Cardiac septum (tissue), 1 donor: ENCODE measurements at places on chromosomes 13 and 19.

GRCh38 chr13:78657699-78658629 is 991 bp downstream of the OBI1 start:
- no peak for DNase-seq

DNA sequence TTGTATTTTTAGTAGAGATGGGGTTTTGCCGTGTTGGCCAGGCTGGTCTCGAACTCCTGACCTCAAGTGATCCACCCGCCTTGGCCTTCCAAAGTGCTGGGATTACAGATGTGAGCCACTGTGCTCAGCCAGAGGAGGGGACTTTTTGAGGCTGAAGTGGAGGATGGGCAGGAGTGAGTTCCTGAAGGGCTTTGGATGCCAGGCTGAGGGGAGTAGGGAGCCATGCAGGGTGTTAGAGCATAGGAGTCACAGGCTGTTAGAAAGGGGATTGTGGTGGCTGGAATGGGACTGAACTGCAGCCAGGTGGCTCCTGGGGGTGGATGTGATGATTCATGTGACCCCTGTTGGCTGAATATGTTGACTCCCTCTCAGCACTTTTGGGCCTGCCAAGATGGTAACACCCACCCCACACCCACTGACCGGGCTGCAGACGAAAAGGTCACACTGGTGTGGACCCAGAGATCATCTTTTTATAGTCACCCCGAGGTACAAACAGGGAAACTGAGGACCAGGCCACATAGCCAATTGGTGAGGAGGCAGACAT is 11.2 kb downstream of the CYP4F22 start:
- DNase-seq, result no peak

DNA sequence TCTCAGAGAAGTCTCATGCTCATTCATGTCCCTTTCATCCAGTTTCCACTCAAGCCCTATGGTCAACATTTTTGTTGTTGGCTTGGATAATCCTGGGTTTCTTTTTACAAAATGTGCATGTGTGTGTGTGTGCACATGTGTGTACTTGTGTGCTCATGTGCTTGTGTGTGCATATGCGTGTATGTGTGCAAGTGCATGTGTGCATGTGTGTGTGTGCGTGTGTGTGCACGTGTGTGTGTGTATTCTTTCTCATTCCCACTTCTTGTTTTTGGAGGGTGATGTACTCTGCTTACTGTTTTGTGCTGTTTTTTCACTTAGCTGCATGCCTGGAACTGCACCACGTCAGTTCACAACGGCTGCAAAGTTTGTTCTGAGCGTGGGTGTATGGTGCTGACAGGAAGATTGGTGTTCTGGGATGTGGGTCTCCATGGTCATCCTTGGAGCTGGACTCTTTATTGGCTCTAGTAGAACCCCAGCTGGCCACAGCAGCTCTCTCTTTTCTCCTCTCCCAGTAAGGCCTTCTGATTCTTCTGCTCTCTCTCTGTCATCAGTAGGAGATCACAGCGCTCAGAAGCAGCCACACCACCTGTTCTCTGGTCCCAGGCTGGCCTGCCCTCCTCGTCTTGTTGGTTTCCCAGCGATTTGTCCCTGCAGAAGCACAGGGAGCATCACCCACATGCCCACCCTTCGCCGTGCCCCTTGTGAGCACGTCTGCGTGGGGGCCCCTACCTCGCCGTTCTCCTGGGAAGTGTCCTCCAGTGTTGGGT is 60.8 kb downstream of the SOX1 start:
- DNase-seq, result peak; percentile 57

GRCh38 chr13:20297181-20297580 is 65.1 kb upstream of the GJB6 start:
- DNase-seq, result no peak

- DNase-seq, result no peak
Observed at GRCh38 chr13:38624822-38625221, 62.1 kb upstream of the FREM2 start.
